ENCODE measurements at places on chromosomes 2 and 18.
A peak's percentile ranks its signal among the peaks of the same experiment; 100 is the strongest.

DNA sequence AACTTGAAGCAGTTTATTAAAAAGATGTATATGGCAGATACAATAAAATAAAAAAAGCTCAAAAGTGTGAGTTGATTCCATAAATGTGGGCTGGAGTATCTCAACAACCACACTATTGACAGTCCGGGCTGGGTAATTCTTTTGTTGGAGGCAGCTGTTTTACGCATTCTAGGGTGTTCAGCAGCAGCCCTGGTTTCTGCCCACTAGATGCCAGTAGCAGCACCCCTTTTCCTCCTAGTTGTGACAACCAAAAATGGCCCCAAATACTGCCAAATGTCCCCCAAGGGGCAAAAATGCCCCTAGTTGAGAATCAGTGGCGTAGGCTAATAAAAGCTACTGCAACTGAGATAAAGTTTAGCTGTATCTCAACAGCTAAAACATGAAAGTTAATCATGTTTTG is 44.8 kb downstream of the CHMP3 start:
- DNase-seq: peak; percentile 23

- no peak for DNase-seq
Observed at GRCh38 chr18:73879766-73880165, 267.9 kb downstream of the FBXO15 start.

- no peak for DNase-seq
Observed at GRCh38 chr2:75194184-75194868, 5.0 kb downstream of the TACR1 start.

DNA sequence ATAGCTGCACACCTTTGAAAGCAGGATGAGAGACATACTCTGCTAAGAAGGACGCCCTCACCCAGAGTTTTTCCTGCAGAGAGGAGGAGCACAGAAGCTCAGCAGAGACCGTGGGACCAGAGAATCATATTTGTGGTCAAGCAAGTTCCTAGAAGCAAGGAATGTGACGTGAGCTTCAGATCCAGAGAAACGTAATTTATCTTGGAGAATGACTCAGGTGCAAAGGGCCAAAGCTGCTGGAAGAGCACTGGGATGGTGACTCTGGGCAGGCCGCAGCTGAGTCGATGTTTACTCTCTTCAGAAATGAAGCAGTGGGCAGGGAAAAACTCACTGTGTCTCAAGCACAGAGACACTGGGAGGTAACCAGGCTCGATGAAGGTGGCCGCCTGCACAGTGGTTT is 50.1 kb upstream of the IGFBP2 start:
- DNase-seq: no peak

DNA sequence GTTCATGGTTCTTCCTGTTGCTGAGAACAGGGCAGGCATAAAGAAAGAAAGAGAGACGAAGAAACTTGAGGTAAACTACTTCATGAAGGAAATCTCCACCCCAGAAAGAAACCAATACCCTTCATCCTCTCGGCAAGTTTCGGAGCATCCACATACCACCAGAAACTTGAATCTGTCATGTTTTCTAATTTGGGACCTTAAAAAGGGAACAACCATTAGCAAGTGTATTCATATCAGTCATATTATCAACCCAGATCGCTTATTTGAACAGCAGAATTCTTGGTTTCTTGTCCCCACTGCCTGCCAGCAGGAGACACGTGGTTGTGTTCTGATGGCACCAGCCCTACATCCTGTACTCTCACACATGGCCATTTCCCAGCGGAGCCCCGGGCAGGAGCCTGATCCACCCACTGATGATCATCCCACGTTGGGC is 53.2 kb upstream of the FZD7 start:
- peak; percentile 41 for DNase-seq

GRCh38 chr2:55810622-55811020 is 113.0 kb downstream of the EFEMP1 start:
- no peak for DNase-seq

DNA sequence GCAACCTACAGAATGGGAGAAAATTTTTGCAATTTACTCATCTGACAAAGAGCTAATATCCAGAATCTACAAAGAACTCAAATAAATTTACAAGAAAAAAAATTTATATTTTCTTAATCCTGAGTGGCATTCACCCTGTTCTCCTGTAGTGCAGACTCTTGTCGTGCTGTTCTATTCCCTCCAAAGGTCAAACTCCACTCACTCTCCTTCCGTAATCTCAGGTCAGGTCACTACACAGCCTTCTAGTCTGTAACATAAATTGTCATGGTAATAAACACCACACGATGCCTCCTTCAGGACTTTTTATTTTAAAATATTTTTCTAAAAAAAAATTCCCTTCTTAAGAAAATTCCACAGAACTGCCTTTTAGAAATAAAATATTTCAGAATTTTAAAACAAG is 417.9 kb upstream of the GCFC2 start:
- no peak for DNase-seq

DNA sequence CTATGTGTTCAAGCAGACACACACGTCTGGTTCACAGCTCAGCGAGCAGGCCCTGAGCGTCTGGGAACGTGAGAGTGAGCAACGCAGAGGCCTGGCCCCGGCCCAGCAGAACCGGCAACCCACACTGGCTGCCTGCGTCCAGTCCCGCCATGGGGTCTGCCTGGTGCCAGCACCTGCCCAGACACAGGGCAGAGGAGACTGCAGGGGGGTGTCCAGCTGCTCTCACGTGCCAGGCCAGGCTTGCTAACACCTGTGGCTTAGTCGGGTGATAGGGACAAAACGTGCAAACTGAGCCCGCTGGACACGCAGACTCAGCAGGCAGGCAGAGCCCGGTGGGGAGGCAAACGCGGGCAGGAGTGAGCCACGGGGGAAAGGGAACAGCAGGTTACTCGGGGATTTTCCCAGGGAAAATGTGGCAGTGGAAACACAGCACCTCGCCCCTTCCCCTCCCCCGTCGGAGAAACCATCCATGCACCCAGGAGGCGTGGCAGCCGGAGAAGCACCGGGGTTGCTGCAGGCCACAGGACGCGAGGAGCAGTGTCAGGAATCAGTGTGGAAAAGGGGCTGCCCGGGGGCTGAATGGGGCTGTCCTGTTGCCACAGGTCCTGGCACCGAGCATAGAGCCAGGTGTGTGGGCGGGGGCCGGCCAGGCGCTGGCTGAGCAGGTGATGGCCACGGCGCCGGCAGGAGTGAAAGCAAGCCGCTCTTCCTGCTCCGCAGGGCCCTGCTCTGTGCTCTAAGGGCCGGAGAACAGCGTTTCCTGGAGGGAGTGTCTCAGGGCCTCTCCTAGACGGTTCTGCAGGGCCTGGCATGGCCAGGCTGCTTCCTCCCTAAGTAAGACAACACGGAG is 154.7 kb downstream of the HDAC4 start:
- no peak for DNase-seq

GRCh38 chr2:43220229-43220751 is 6.1 kb downstream of the ZFP36L2 start:
- no peak for DNase-seq

DNA sequence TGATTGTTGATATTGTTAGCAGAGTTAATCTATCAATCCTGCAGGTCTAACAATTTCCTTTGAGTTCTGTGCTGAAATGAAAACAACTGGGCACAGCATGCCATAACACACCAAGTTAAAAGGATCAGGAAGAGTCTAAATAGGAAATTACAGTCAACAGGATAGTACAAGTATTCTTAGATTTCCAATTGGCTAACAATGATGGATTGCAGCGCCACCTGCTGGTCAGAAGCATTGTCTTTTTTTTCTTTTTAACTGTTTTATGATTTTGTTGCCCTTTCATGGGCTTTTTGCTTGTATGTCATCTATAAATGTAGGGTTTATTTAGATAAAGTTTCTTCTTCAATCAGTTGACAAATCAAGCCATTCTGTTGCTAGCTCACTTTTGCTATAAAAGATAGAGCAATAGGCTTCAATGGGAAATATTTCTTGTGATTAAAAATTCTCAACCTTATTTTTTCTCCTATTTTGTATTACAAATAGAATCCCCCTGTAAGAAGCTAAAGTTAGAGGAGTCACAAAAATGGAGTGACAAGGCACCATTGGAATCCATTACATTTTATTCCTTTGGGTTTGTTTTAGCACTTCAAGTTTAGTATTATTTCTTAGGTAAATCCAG is 40.8 kb upstream of the RPRM start:
- DNase-seq: peak; percentile 46

DNA sequence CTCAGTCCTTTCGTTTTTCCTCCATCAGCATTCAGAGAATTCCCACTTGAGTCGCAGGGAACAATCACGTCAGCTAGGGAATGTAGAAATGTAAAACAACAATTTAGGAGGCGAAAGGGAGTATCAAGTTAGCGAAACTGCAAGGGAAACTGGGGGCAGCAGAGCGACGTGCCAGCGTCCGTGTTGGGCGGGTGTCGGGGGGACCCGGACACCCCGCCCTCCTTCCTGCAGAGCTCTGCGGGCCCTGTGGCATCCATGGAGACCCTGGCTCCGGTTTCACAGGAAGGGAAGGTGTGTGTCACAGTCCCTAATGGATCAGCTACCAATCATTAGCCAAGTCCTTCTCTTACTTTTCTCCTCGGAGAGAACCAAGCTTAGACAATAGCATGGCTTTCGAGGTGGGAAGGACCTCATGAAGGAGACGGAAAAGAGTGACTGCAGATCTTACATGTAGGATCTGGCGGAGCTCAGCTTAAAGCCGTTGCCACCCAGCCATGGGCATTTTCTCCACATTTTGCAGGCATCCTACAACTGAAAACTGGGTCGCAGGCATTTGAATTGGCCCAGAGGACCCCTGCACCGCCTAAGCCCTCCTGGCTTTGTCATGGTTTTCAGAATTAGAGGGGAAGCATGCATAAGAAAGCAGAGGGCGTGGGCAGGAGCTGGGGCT is 33.7 kb downstream of the SOX11 start:
- DNase-seq: no peak

DNA sequence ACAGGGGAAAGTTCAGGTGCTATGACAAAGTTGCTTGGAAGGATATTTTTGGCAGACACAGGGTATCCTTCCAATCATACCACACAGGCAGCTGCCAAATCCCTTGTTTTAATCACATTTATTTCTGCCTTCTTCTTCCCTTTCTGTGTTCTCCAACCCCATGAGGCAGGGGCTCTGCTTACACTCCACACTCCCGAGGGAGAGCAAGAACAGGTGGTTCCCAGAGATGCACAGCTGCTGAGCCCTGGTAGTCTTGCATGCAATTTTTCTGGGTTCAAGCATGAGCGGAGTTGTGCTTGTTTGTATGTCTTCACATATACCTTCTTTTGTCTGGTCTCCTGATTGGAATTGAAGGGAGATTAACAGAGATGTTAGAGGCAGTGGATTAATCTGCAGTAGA is 251.7 kb upstream of the ST6GAL2 start:
- no peak for DNase-seq

- no peak for DNase-seq
Observed at GRCh38 chr2:27573452-27573851, 9.4 kb upstream of the ZNF512 start.

DNA sequence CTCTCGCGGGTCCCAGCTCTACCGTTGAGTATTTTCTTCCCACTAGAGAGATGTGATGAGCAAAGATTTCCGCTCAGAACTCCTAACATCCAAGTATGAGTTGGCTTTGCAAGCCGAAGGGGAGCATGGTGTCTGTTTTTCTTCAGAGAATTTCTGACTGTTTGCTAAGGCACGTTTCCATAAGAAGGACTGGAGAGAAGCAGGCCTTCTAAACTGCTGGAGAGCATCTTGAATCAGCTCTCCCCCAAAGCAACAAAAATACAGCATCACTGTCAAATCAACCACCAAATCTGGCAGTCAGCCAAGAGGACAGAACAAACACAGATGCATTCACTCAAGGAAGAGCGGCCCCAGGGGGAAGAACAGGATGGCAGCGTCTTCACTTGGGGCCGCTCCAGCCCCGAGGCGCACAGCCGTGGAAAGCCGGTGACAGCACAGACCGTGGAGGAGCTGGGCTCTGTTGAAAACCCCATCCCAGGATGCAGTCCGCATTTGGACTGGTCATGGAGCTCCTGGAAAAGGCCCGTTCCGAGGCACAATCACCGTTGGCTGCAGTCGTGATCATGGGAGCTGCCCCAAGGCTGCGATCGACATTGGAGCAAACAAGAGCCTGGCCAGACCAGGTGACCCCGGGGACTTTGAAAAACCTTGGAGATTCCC is 101.4 kb downstream of the NFATC1 start:
- DNase-seq: no peak

- DNase-seq: no peak
Observed at GRCh38 chr2:82307511-82307910, 2003.0 kb upstream of the LRRTM1 start.
